Upper lobe of right lung (tissue), 1 donor: ENCODE measurements at places on chromosomes 2 and 18.

DNA sequence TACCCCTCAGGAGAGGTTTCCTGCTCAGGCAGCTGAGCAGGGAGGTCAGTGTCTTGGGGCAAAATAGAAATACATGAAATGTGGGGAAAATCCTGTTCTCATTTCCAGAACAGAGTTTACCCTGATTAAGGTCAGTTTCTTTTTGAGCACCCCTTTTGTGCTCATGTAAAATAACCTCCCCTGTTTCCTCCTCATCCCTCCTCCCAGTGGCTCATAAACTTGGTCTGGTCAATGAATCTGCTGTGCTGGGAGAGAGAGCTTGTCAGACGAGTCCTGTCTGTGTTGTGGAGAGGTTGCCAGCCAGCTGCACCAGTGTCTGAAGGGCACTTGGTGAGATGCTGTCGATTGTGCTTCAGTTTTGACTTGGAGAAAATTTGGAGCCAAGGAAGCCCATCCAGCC lies 48.6 kb downstream of the NTSR2 start:
- no peak for DNase-seq

DNA sequence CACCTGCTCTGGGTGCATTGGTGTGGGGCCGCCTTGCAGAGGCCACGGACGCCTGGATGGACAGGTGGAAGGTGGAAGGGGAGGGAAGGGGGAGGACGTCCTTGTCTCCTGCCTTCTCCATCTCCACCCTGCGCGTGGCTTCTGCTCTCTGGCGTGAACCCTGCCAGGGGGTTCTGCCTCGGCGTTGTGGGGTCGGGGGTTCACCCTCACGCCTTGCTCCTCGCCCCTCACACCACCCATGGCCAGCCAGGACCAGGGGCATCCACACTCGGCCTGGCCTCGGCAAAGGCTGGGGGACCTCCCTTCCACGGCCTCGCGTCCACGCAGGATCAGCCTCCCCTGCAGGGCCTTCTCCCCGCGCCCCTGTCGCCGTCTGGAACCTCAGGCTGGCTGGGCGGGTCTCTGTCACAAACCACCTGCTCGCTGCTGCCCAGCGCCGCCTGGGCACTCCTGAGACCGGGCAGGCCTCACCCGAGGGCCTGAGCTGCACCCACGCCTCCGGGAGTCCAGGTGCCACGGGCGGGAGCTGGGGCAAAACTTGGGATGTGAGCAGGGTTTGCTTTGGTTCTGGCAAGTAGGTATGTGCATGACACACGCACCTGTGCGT lies 655.9 kb downstream of the GALR1 start:
- DNase-seq = peak; percentile 60

DNA sequence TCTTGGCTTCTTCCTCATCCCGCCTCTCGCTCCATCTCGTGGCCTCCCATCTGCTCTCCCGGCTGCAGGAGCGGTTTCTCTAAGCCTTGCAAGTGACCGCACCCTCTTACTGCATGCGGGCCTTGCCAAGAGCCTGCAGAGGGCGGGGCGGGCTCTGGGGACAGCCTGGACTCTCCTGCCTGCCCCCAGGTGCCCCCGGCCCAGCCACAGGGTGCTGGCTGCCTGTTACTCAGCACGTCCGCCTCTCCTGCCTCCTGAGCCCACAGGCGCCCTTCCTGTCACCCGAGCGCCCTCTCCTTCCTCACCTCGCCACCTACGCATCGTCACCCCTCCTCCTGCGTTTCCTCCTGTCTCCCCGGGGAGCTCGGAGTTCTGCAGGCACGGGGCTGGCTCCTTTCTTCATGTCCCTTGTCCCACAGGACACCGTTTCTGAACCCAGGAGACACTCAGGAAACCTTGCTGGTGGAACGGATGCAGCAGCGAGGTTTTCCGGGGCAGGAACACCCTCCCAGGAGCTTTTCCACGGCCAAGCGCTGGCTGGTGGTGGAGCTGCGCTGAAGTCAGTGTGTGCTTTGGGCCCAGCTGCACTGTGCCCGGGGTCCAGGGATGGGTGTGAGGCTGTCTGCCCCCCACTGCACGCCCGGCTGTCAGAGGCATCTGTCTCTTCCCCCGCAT lies 28.5 kb downstream of the HPCAL1 start:
- peak; percentile 92 for DNase-seq

DNA sequence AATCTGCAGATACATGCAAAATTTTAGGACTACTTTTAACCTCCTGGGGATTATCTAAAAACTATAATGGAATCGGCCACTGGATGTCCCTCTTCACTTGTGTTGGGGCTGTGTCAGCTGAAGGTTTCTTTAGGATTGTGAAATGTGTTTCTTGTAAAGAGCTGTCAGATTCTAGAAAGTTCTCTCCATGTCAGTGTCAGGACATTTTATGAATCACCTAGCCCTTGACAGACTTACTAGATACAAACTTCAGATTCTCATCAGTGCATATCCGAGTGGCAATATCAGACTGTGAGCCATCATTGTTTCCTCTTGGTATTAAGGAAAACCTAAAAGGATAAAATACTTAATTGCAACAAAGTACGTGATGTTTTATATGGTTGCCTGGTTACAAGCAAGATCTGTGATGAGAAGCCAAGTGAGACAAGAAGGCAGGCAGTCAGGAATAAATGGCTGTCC lies 107.3 kb downstream of the CPS1 start:
- no peak for DNase-seq
